Smooth muscle cell of trachea (primary cell): ENCODE measurements at places on chromosomes 1 and 21. TPM values are rescaled to one million over a fixed set of nuclear protein-coding genes. Genes with fewer than 3 reads are reported as not detected.

The VSIG8 gene
- 0.15 and 0.17 TPM in 2 replicates for total RNA-seq

The ORC1 gene
- total RNA-seq: 0.66 and 6.5 TPM in 2 replicates

The LRRC38 gene
- not detected in 2 replicates for total RNA-seq

The ZSWIM5 gene
- total RNA-seq: 1.3 and 2.8 TPM in 2 replicates

The NPHS2 gene
- not detected in 2 replicates for total RNA-seq

The TBCE gene
- 18.2 and 23.2 TPM in 2 replicates for total RNA-seq

The FCAMR gene
- total RNA-seq: not detected in 2 replicates

The CDC42 gene
- total RNA-seq: 372 and 518 TPM in 2 replicates

The C1QC gene
- total RNA-seq: not detected in 2 replicates

The MTMR11 gene
- 12.2 and 13.2 TPM in 2 replicates for total RNA-seq

The MMP23B gene
- 2.5 and 8.3 TPM in 2 replicates for total RNA-seq

The MAP3K21 gene
- 0.66 and 0.73 TPM in 2 replicates for total RNA-seq
